ENCODE measurements at places on chromosomes 1 and 21.

DNA sequence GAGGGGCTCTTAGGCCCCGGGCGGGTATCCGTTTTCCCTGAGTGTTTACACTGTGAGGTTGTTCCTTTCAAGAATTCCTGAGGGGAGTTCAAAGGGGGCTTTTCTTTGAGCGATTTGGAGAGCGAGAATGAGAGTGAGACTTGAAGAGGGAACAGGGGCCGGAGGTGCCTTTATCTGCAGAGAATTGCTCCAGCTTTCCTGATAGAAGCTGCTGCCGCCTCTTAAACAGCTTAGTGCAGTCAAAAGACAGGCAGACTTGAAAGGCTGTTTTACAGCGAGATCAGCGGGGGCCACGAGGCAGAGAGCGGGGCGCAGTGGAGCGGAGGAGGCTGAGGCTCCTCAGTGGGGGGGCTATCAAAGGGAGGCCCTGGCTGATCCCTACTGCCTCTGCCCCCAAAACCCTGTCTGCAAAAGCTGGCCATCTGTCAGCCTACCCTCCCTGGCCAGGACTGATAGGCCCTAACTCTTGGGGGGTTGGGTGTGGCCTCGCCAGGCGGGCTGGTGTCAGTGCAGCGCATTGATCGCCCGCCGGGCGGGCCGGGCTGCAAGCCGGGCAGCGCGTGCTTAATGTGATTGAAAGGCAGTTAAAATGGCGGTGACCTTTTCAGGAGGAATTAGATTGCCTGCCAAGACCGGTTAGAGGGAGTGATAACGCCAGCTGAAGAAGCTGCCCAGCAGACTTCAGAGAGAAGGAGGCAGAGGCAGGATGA is 36.4 kb downstream of the TMEM53 start:
- no peak for DNase-seq

DNA sequence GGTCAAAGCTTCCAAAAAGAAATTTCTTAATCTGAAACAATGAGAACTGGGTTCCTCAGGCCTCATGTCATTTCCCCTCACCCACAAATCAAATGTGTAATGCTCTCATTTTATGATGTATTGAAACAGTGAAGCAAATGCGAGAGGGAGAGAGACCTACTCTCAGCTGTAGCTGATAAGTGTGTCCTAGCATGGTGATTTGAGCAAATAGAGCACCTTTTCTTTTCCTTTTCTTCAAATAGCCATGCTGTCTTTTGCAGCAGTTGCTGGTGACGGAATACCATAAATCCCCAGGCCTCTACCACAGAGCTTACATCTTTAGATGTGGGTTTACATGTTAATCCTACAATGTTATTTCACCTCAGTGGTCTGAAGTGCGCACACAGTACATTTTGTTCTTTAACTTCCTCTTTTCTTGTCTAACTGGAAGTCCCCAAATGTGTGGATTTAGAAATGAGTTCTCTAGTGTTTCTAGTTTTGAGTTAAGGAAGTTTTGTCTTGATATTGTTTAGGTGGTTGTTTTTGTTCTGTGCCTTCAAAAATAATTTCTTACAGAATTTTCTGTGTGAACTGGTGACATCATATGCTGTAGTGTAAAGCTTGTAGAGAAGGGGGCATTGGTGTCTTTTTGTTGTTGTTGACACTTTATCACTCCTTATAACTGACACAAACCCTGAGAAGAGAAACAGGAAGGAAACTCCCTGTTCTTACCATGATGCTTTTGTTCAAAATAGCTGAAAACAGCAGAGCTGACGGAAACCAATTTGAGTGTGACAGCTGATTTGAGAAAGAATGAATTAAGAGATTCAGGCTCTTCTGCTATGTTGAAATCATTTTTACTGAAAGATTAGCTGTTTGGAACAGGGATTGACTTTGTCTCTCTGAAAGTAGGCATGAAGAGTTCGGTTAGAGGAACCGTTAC is 12.2 kb downstream of the SMAP2 start:
- DNase-seq = no peak

- no peak for DNase-seq
These were observed 107.6 kb downstream of the TSEN15 start for GRCh38 chr1:184158896-184159681.

- DNase-seq = no peak
These were observed 110.7 kb upstream of the ERRFI1 start for GRCh38 chr1:8136766-8137165.

GRCh38 chr1:100530880-100531487 is 7.0 kb upstream of the GPR88 start:
- DNase-seq = no peak

GRCh38 chr1:47942240-47942629 is 55.0 kb downstream of the TRABD2B start:
- no peak for DNase-seq

- no peak for DNase-seq
These were observed 4.2 kb downstream of the GSTM4 start for GRCh38 chr1:109659997-109660690.

DNA sequence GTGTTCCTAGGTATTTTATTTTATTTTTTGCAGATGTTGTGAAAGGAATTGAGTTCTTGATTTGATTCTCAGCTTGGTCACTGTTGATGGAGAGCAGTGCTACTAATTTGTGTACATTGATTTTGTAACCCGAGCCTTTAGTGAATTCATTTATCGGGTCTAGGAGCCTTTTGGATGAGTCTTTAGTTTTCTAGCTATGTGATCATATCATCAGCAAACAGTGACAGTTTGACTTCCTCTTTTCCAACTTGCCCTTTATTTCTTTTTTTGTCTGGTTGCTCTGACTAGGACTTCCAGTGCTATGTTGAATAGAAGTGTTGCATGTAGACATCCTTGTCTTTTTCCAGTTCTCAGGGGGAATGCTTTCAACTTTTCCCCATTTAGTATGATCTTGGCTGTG is 138.9 kb downstream of the LHX8 start:
- DNase-seq = no peak

DNA sequence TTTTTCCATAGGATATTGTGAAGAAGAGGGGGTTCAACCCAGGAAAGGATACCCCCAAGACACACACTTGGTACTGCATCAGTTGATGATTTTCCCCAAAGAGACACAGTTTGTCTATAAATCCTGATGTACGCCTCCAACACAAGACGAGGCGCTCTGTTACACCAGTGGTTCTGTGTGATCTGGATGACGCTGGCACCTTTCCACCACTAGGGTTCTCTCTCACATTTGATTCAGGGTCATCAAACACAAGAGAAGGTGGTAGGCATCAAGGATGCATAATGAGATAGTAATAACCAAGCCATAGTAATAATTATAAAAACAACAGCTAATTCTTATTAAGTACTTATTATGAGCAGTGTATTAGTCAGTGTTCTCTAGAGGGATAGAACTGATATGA is 508.8 kb upstream of the ZP4 start:
- DNase-seq = no peak

- DNase-seq = no peak
These were observed 50.1 kb downstream of the NDUFS5 start for GRCh38 chr1:39076127-39076798.

- DNase-seq = no peak
These were observed 89.7 kb downstream of the DMRTA2 start for GRCh38 chr1:50333595-50333974.

DNA sequence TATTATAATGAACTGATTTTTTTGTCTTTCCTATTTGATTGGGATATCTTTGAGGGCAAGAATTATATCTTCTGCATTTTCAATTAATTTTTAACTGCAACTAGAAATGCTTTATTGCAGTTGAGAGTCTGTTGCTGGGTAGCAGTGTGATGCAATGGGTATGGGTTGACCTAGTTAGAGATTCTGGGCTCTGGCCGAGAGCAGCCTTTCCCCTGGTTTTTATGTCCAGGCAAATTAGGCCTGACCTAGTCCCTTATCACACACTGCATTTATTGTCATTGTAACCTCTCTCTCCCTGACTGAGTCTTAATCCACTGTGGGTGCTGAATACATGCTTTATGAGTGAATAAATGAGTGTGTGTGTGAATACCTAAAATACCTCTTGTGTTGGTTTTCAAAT is 206.4 kb upstream of the PTGFR start:
- DNase-seq = no peak

DNA sequence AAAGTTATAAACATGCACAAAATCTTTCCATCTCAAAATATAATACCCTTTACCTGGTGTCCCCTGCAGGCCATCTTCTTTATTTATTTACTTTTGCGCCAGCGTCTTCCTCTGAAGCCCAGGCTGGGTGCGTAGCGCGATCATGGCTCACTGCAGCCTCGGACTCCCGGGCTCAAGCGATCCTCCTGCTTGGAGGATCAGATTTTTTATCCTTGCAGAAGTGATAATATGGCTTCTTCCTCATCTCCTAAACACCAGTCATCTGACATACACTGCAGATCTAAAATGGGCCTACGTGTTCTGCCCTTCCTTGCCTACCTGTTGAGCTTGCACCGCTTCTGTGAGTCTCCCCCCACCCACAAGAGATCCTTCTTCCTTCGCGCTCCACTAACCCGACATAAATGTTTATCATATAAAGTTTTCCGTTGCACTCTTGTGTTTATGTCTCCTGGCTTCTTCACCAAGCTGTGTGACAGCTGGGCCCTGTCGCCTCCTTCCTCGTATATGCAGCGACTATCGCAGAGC is 506 bp upstream of the SRP9 start:
- no peak for DNase-seq

Data from stimulated activated CD8-positive, alpha-beta memory T cell treated with anti-CD3 and anti-CD28 coated beads, Interleukin-7, amount 100 ng/mL, for 4 hours (primary cell).